Glomerular endothelial cell (primary cell): ENCODE measurements at places on chromosomes 13 and 19. TPM values are rescaled to one million over a fixed set of nuclear protein-coding genes. Genes with fewer than 3 reads are reported as not detected.

DNA sequence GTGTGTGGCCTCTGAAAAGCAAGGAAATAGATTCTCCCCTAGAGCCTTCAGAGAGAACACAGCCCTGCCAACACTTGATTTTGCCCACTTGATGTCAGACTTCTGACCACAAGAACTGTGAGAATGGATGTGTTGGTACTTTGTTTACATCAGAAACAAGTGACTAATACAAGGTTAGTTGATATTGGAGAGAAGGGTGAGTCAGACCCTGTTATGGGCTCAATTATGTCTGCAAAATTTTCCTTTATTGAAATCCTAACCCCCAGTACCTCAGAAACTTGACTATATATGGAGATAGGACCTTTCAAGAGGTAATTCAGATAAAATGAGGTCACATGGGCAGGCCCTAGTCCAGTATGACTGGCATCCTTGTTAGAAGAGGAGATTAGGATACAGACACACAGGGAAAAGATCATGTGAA, 226.7 kb downstream of the RFC3 start:
- DNase-seq = no peak

GRCh38 chr13:80931766-80932165, 590.8 kb upstream of the SPRY2 start:
- no peak for DNase-seq

DNA sequence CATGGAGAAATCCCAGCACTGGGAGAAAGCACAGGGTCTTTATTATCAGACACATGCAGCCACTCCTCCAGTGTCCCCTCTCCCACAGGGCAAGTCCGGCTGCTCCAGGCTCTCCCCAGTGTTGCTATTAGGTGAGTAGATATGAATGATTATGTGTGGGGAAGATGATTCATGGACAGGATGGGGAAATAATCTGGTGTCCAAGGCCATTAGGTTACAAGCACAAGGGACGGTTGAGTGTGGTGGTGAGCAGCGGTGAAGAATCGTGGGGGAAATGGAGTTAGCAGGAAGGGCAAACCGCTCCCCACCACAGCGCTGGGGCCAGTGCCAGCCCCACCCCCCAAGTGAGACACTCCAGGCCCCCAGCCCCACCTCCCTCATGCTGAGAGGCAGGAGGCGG, 19.0 kb downstream of the CD177 start:
- DNase-seq = no peak

TTYH1 gene
- total RNA-seq = not detected in 2 replicates

PABPC3 gene
- 0.05 and 0.06 TPM in 2 replicates for total RNA-seq

- no peak for DNase-seq
Measured at GRCh38 chr19:42306646-42307045, 4.2 kb upstream of the PAFAH1B3 start.

GRCh38 chr19:46979126-46980105, 40.2 kb upstream of the NPAS1 start:
- DNase-seq = no peak

SHC2 gene
- 34.3 and 35.1 TPM in 2 replicates for total RNA-seq

NLRP7 gene
- not detected in 2 replicates for total RNA-seq

TUBA3C gene
- total RNA-seq = not detected in 2 replicates

GRCh38 chr13:21218351-21219035, 42.0 kb downstream of the MRPL57 start:
- DNase-seq = no peak

STOML3 gene
- not detected in 2 replicates for total RNA-seq

DNA sequence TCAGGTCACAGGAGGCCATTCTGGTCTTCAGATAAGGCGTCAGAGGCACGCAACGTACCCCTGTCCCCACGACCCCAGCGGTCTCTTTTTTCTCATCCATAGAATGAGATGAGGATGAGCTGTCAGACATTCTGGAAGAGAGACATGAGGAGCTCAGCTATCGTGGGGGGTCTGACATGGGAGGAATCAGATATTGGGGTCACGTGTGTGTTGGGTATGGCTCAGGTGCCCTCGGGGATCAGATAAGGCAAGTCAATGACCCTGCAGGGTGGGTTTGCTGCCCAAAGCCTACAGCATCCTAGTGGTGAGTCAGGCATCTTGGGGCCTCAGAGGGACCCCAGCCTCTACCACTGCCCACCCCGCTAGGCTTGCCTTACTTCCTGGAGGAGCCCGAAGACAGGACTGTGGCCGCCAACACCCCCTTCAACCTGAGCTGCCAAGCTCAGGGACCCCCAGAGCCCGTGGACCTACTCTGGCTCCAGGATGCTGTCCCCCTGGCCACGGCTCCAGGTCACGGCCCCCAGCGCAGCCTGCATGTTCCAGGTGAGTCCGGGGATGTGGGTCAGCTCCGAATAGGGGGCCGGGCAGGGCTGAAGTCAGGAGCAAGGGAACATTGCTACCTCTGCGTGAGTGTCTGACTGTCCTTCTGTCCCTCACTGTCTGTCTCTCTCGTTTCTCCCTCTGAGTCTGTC, 2.6 kb downstream of the AXL start:
- DNase-seq = no peak

DNA sequence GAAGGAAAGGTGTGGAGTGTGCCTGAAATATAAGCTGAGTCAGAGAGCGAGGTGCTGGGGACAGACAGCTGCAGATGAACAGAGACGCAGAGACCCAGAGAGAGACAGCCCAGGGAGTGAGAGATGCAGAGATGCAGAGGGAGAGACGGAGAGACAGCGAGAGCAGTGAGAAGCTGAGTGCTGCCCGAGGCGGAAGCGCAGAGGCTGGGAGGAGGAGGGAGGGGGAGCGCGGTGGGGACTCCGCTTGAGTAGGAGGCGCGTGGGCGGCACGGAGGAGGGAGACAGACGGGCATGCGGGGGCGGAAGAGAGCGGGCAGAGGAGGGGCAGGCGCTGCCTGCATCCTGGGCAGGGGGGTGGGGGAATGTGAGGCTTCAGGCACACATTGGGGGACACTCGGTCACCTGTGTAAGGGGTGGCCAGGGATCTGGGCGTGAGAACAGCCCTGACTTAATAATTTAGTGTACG, 25.7 kb downstream of the SLC8A2 start:
- no peak for DNase-seq

DNA sequence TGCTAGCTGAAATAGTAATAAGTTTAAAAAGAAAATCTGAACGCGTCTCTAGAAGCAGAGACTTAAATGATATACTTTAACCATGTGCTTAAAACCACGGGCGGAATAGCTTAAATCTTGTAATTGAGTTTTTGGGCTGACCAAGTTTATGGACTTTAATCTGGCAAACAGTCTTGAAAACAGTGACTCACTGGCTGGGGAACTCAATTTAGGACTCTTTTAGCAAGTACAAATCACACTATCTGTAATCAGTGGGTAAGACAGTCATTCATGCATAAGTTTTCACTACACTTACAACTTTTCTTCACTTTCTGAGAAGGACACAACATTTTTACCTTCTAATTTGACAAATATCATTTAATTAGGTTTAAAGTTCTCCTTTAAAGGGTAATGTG, 26.8 kb downstream of the ZNF627 start:
- no peak for DNase-seq

GPC6 gene
- 11.0 and 11.3 TPM in 2 replicates for total RNA-seq

- no peak for DNase-seq
Measured at GRCh38 chr13:107907065-107907805, 308.1 kb downstream of the LIG4 start.

- no peak for DNase-seq
Measured at GRCh38 chr19:35291259-35291658, 702 bp upstream of the MAG start.

WDR83 gene
- total RNA-seq = 10.2 and 13.8 TPM in 2 replicates

DNA sequence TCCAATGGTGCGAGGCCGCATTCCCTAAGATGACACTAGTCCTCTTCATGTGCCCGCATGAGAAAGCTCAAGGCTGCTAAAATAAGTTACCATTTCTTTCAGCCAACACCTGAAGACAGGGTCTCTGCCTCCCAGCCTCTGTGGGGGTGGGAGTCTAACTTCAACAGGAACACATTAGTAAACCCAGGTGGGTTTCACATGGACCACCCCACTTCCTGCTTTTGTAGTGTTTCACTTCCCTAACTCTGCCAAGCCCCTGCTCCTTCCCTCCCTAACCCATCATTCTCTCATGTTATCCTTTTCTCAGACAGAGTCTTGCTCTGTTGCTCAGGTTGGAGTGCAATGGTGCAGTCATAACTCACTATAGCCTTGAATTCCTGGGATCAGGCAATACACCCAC, 783.6 kb downstream of the UQCRFS1 start:
- DNase-seq = no peak

GRCh38 chr13:34617473-34618083, 324.5 kb upstream of the NBEA start:
- DNase-seq = no peak

DNA sequence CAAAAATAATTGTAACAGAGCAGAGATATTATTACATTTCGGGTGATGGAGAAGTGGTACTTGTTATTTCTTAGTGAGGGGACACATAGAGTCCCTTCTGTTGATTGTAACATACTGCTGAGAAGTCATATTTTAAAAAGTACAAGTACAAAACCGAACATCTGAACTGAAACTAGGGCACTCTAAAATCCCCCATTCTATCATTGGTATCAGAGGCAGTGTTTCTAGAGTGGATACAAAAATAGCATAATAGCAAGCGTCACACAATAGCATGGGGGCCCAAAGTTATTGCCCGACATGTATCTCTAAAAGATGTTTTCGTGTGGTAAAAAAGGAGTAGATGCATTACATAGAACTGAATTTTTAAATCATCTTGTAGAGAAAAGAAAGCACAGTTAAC, 502.1 kb upstream of the SLC10A2 start:
- no peak for DNase-seq

PTH2 gene
- not detected in 2 replicates for total RNA-seq

DNA sequence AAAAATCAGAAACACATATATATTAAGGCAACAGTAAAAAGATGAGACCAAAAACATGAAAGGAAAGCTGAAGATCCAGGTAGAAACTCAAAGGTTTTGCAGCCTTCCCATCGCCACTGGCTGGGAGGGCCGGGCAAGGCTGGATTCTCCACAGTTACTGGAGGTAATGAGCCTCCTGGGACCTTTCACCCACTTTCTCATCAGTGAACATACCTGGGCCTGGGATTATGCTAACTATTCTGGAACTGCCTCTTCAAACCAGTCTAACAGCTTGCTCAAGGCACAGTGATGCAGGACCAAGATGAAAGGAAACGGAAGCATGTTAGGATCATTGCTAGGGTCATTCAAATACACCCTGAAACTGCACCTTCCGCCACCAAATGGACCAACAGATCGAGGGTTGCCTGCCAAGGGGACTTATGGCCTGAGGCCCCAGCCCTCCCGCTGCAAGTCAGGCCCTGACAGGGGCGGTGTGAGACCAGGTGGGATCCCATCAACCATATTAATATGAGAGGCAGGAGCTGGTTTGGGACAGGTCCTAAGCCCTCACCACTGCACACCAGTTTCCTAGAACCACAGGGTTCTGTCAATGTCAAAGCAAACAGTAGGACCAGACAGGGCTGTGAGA, 28.4 kb upstream of the ATP12A start:
- DNase-seq = no peak

DNA sequence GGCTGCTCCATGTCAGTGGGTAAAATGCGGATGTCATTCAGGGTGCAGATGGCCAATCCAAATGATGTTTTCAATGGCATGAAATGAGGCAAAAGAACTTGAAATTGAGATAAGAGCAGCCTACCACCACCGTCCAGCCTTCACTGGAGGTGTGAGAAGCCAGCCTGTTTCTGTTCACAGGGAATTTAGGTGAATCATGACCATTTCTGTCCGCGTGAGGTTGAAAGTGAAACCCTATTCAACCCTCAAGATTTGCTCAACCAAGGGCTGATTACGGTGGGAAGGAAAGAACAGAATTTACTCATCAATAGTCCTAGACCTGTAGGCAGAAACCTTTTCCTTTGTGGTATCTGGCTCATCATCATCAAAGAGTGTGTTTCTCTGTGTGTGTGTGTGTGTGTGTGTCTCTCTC, 370.7 kb downstream of the COG6 start:
- no peak for DNase-seq

- DNase-seq = no peak
Measured at GRCh38 chr13:27117952-27118351, 53.7 kb downstream of the USP12 start.

DNA sequence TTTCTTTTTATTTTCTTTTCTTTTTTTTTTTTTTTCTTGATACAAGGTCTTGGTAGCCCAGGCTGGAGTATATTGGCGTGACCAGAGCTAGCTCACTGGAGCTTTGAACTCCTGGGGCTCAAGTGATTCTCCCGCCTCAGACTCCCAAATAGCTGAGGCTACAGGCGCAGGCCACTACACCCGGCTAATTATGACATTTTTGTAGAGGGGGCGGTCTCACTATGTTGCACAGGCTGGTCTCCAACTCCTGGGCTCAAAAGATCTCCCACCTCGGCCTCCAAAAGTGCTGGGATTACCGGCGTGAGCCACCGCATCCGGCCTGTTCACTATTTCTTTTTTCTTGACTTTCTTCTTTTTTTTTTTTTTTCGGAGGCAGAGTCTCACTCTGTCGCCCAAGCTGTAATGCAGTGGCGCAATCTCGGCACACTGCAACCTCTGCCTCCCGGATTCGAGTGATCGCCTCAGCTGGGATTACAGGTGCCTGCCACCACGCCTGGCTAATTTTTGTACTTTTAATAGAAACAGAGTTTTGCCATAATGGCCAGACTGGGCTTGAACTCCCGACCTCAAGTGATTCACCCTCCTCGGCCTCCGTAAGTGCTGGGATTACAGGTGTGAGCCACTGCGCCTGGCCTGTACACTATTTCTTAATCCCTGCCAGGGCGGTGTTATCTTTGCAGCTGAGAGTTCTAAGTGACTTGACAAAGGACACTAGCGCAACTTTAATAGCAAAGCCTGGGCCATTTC, 37.1 kb upstream of the LSM14A start:
- DNase-seq = no peak

DNA sequence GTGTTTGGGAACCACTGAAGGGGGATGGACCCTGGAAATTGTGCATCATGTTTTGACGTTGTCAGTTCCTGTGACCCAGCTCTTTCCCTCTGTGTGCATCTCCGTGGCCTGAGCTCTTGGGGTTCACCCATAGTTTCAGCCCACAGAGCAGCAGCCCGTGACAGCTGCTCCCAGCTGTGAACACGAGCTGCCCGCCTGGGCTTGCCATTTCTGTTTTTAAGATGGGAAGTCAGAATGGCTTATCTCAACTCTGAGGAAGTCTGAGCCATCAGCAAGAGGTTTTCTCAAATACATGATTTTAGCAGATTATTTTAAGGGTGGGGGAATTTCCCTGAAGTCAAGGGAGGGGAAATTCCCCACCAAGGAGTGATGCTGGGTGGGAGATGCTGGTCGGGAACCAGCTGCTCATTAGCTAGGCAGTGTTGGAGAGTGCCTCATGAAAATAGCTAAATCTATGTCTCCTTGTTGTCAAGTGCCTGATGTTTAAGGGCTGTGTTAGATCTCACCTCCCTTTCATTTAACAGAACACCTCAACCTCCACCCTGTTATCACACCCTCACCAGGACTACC, 34.8 kb upstream of the C1QTNF9 start:
- no peak for DNase-seq

DNA sequence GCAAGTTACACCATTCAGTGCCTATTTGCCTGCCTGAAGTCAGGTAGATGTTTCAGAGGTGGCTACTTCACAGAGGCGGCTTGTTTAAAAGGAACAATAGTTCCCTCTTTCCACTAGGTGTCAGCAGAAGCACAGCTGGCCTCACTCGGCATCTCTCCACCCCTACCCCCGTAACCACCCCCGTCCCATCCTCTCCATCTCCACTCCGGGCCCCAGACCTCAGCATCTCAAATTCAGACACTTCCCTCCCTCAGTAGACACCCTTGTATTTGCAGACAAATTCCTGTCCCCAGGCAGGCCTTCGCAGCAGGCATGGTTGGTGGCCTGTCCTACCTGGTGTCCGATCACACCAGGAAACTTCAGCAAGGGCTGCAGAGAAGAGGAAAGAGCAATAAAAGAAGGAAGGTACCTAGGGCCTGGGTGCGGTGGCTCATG, 9.1 kb upstream of the DPP9 start:
- no peak for DNase-seq

KLK10 gene
- total RNA-seq = not detected in 2 replicates

- DNase-seq = no peak
Measured at GRCh38 chr19:29947871-29948270, 5.8 kb downstream of the URI1 start.
